ENCODE measurements at places on chromosomes 1 and 21. TPM values are rescaled to one million over a fixed set of nuclear protein-coding genes. Genes with fewer than 3 reads are reported as not detected.
A peak's percentile ranks its signal among the peaks of the same experiment; 100 is the strongest.

DNA sequence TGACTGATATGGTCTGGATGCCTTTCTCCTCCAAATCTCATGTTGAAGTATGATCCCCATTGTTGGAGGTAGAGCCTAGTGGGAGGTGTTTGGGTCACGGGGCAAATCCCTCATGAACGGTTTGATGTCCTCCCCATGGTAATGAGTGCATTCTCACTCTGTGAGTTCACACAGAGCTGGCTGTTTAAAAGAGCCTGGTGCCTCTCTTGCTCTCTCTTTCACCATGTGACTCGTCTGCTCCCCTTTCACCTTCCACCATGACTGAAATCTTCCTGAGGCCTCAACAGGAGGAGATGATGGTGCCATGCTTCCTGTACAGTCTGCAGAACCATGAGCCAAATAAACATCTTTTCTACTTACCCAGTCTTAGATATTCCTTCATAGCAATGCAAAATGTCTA is 30.2 kb downstream of the ALDH9A1 start:
- DNase-seq = no peak

DNA sequence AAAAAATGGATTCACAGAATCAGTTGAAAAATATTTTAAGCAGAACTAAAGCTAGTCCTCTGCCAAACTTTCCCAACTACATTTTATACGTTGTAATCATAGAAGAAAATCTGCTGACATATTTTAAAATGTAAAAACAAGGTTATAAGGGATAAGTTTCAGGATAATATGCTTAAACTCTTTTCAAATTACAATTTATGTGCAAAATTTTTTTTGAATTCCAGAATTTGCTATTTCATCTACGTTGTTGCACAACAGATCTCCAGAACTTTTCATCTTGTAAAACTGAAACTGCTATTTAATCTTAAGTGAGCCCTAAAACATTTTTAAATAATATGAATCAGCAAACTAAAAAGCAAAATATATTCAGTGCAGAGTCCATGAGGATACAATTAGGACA is 5.9 kb downstream of the EDEM3 start:
- DNase-seq = no peak

DNA sequence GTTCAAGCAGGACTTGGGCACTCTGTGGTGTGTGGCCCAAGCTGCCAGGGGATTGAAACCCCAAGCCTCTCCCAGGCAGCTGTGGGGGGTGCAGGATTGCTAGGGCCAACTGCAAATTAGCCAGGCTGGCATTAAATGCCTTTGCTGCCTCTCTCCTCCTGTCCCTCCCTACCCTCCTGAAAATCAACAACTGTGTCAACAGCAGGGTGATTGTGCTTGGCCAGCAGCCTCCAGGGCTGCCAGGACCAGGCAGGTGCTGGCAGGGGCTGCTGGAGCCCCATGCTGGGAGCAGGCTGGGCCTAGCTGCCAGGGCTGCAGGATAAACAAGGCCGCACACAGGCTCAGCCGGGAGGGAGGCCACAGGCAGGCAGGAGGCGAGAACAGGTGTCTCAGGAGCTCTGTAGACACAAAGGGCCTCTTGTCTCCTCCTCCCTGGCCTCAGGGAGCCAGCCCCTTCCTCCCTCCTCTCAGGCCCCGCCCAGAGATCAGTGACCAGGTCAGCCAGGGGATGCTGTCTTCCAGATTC is 11.4 kb downstream of the SOX13 start:
- no peak for DNase-seq

DNA sequence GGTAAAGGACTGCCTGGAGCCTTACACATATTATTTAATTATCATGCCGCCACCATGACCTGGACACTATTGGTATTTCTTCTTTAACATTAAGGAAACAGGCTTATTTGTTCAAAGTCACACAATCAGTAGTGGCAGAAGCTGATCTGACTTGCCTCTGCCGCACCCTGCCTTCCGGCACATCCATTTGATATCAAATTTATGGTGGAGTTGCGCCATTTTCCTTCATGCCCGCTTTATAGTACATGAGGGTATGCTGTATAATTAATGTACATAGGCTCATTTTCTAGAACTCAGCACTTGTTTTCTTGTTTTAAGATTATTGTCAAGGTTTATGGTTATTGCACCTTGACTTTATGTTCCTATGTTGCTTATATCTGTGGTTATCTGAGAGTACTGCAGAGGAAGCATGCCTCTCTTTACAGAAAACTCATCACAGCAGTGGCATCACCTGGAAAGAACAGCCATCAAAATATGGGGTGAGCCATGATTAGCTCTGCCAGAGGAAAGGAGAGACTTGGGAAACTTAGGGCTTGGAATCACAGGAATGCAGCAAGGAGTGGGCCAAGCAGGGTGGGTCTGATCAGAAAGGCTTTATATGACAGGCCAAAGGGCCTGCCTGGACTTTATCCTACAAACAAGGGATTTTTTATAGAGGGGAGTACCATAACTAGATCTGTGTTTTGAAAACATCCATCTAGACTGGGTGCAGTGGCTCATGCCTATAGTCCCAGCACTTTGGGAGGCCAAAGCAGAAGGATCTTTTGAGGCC is 72.2 kb upstream of the GJB5 start:
- no peak for DNase-seq

Gene NBPF4
- total RNA-seq = not detected

GRCh38 chr1:24319312-24319863 is at the start of gene GRHL3:
GRHL3 (plus strand) TSS chr1:24319357; CDS start chr1:24319552, 195 bp downstream.
- DNase-seq = no peak

GRCh38 chr1:54406339-54407153 is at the start of gene SSBP3:
SSBP3 (minus strand) TSS chr1:54406394.
- peak; percentile 98 for DNase-seq

Gene RLF
- 13.1 TPM for total RNA-seq

- DNase-seq = no peak
Observed at GRCh38 chr1:198655459-198656121, 16.8 kb downstream of the PTPRC start.

GRCh38 chr1:151197863-151198253 is 494 bp upstream of the PIP5K1A start:
- no peak for DNase-seq

- no peak for DNase-seq
Observed at GRCh38 chr1:67004176-67004575, 49.8 kb downstream of the SLC35D1 start.

Gene PHLDA3
- total RNA-seq = 358 TPM

DNA sequence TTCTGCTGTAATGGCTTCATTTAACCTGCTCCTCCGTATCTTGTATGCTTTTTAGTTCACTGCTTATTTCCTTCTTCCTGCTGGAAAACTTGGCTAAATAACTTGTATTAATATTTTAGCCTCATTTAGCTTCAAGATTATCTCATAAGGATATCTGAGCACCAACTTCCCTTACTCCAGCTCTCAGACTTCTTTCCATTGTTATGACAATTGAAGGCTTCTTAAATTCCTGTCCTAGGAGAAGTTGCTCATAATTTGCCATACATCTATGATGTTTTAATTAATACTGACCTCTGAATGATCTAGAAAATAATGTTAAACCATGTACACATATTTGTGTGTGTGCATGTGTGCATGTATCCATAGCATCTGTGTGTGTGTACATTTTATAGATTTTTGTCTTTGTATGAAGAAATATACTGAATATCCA is 1524.4 kb upstream of the TPTE start:
- DNase-seq = no peak

DNA sequence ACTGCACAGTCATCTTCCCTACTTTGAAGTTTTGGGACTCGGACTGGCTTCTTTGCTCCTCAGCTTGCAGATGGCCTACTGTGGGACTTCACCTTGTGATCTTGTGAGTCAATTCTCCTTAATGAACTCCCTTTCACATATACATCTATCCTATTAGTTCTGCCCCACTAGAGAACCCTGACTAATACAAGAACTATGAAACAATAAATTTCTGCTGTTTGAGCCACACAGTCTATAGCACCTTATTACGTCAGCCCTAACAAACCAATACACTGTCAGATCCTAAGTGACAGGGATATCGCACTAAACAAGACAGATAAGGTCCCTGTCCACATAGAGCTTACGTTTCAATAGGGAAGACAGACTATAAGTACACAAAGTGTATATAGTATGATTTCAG is 120.1 kb downstream of the PLPP3 start:
- DNase-seq = no peak
